ENCODE measurements at places on chromosomes 12 and 14. TPM values are rescaled to one million over a fixed set of nuclear protein-coding genes. Genes with fewer than 3 reads are reported as not detected.
A peak's percentile ranks its signal among the peaks of the same experiment; 100 is the strongest.

DNA sequence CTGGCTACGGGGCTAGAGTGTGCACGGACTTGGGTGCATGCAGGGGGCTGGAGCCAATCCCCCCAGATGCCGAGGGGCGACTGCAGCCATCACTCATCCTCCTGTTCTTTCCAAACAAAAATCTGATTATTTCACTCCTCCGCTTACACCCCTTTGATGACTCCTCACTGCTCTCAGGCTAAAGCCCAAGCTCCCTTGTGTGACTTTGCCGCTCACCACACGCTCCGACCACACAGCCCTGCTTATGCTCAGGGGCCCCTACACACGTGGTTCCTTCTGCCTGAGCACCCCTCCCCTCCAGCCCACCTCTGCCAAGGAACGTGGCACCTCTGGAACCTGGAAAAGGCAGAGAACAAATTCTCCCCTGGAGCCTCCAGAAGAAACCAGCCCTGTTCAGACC lies 13.7 kb downstream of the CHFR start:
- no peak for DNase-seq

GRCh38 chr12:16524378-16524777 lies 81.6 kb downstream of the LMO3 start:
- DNase-seq: no peak

- DNase-seq: no peak
Measured at GRCh38 chr14:70882776-70883492, 24.3 kb upstream of the PCNX1 start.

- no peak for DNase-seq
Measured at GRCh38 chr12:43104494-43104893, 447.5 kb downstream of the ADAMTS20 start.

DNA sequence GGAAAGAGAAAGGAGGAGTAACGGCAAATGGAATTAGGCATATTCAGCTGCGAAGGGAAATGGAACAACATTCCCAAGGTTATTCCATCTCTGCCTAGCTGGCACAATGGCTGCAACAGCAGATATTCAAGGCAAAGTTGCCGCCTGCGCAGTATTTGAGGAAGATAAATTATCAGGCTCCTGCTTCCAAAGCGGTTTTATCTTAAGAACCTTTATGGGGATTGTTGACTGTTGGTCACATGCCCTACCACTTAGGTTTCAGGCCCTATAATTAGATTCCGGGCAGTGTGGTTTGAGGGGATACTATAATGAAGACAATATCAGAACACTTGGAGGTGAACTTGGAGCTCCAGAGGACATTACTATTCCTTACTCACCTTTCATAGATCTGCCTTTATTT lies 99.7 kb downstream of the FGD4 start:
- no peak for DNase-seq

DNA sequence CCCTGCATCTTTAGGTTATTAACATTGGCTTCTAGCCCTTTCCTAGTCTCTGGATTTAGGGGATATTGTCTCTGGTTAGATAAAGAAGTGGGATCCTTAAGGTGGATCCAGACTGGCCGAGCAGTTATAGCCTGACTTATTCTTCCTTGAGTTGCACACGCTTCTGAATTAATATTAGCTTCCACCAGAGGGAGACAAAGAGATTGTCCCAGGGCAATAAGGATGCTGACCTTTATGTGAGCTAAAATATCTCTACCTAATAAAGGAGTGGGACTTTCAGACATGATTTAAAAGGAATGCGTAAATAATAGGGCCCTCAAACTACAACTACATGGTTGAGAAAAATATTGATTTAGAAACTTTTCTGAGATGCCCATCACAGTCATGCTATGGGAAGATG lies 139.7 kb downstream of the SLCO1B3 start:
- no peak for DNase-seq

DNA sequence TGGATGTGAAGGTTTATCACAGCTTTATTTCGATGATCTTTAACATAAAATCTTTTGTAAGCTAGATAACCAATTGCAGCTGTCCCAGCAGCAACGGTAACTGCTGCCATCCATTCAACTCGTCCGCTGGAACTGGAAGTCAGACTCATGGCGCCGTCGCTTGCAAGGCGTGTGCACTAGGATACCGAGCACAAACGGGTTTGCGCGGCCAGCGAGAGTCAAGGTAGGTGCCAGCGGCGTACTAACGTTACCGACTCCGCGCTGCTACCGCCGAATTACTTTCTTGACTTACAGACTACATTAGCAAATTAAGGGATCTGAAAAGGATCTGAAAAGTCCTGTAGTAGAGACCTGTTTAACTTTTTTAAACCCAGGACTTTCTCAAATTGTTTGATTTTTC lies 47.4 kb upstream of the PRICKLE1 start:
- DNase-seq: no peak

DNA sequence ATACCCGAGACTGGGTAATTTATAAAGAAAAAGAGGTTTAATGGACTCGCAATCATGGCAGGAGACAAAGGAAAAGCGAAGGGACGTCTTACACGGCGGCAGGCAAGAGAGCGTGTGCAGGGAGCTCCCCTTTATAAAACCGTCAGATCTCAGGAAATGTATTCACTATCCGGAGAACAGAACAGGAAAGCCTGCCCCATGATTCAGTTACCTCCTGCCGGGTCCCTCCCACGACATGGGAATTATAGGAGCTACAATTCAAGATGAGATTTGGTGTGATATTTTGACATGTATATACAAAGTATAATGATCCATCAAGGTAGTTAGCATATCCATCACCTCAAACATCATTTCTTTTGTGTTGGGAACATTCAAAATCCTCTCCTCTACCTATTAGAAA lies 2.3 kb upstream of the CDCA4 start:
- DNase-seq: no peak

DNA sequence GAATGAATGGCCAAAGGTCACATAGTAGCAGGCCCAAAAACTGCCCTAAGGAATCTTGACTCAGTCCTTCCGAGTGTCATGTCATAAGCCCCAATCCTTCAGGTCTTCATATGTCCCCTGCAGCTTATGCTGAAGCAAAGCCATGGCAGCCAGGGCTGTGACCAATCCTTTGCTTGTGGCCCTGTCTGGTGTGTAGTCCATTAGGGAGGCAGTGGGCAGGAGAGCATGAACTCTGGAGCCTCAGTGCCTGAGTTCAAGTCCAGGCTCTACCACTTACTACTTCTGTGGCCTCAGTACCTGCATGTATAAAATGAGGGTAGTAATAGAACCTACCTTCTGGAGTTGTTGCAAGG lies 20.3 kb downstream of the PLEKHG3 start:
- peak; percentile 5 for DNase-seq

- no peak for DNase-seq
Measured at GRCh38 chr12:51798501-51798900, 50.0 kb downstream of the FIGNL2 start.

- no peak for DNase-seq
Measured at GRCh38 chr12:115024531-115024930, 340.6 kb upstream of the TBX3 start.

DNA sequence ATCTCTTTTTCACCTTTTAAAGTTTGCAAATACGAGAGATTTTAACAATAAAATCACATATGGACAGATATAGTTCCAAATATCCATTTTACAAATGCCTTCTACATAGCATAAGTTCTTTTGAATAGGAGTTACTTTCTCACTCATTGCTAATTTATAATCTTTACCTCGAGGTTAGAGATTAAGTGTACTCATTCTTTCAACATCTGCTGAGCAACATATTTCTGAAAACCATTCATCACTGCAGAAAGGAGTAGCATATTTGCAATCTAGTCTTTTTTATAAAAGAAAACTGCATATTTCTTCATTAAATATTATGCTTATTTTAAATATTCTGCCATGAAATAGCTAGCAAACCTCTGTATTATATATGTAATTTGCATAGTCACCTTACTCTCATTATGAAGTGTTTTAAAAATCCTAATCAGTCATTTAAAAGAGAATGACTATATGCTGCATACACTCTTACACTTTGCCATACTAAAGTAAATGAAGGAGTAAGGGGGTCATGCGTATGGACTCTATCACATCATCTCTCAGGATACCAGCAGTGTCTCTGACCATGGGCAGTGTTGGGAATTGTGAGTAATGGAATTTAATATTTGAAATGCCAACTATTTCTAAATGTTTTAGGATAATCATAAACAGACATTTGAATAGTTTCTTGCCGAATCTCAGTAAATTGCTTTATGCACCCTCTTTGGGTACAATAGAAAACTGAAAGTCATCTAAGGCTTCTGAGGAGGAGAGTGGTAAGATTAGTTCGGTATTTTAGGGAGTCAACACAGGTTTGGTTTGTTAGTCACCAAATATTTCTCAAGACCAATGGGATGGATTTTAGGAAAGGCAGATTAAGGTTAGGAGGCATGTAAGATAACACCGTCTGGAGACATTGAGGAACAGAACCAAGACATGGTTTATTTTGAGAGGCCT lies 524.8 kb upstream of the ATP2B1 start:
- DNase-seq: no peak

GRCh38 chr14:72630374-72630773 lies 263.5 kb downstream of the DPF3 start:
- DNase-seq: no peak

DNA sequence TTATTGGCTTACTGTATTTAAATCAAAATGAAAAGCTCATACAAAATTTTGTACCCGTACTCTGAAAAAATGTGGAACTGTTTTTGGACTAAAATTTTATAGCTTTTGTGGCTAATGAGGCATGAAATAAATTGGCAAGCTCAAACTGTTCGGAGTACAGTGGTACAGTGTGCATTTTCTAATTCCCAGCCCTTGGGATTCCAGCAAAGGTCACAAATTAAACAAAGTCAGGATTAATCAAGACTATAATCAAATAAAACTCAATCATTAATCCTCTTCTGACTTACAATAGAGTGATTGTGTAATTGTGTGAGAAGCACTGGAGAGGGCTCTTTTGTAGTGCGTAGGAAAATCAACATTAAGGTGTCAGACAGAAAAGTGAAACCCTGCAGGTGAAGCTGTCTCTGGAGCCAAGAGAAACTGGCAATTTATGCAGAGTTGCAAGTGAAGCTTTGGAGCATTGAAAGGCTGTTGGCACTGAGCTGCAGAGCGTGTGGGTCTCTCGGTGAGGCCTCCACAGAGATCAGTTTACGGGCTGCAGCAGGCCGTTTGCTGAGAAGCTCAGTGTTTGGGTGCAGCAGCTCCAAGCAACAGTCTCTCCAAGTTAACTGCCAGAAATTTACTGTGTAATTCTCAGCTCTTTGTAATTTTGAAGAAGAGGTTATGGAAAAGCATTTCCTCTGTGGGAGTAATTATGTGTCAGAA lies 275.9 kb downstream of the FBXL14 start:
- no peak for DNase-seq

FSCB gene
- total RNA-seq: not detected

ACSS3 gene
- total RNA-seq: 24.5 TPM

MYH6 gene
- 1,823 TPM for total RNA-seq

CDCA3 gene
- 0.55 TPM for total RNA-seq

IQSEC3 gene
- 0.69 TPM for total RNA-seq

NAB2 gene
- total RNA-seq: 10.1 TPM

Measured in left ventricle myocardium inferior (tissue), 1 donor.